ENCODE measurements at places on chromosomes 5 and 9.
A peak's percentile ranks its signal among the peaks of the same experiment; 100 is the strongest.

DNA sequence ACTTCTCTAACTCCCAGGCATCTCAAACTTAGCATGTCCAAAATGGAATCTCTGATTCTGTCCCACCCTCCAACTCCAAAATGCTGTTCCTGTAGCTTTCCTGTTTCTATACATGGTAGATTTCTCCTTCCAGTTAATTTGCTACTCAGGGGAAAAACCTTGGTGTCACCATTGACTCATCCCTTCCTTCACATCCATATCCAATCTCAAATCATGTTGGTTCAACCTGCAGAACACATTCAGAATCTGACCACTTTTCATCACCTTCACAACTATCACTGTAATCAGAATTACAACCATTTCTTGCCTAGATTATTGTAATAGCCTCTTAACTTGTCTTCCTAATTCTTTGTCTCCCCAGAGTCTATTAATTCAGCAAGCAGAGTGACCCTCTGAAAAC lies 10.8 kb downstream of the RIOK2 start:
- DNase-seq: no peak

DNA sequence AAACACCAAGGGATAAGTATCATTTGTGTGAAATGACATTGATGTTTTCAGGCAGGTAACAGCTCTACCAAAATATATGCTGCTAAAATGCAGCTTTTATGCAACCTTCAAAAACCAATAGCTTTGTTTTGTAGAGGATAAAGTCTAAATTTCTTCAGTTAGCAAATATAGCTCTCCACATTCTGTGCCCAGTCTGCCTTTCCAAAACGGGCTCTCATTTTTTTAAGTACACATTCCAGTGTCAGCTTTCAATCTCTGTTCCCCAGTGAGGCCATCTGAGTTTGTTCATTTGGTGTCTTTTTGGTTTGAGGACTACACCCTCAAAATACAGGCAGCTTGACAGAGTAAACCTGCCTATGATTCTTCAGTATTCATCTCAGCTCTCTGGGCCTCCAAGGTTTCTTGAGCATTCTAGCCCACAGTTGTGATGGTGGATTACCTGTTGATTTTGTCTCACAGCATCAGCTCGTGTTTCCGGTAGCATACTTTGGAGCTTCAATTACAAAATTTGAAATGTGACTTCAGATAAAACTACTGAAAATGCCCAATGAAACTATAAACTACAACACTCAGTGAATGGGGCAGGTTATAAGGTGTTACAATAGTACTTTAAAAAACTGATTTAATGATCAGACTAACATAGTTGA lies 55.7 kb downstream of the NR3C1 start:
- no peak for DNase-seq

- no peak for DNase-seq
These were observed 13.3 kb upstream of the GNG10 start for GRCh38 chr9:111648066-111648465.

DNA sequence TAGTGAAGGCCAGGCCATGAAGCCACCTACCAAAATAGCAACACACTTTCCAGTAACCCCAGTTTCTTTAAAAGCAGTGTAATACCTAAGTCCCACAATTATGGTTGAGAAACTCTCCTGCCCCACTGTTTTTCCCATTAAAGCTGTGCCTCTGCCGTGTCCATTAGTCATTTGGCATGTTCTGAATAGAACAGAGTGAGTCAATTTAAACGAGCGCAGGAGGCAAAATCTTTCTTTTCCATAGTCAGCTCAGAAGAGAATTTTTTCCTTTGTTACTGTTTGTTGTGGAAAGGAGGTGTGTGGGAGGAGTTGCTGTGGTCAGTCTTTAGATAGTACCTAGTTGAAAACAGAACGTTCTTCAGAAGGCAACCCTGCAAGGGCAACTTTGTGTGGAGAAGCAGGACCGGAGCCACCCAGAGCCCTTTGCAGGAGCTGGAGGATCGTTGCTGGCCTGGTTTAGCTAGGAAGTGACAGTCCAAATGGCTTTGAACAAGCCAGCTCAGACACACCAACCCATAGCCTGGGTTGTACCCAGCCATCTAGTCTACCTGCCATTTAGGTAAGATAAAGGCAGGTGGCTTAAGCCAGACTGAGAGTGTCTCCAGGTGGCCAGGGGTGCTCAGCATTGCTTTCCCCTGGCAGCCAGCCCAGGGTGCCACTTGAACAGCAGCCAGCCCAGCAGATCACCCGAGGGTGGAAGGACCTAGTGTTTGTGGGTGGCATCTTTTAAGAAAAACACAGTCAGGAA lies 30.4 kb downstream of the GADD45G start:
- no peak for DNase-seq

DNA sequence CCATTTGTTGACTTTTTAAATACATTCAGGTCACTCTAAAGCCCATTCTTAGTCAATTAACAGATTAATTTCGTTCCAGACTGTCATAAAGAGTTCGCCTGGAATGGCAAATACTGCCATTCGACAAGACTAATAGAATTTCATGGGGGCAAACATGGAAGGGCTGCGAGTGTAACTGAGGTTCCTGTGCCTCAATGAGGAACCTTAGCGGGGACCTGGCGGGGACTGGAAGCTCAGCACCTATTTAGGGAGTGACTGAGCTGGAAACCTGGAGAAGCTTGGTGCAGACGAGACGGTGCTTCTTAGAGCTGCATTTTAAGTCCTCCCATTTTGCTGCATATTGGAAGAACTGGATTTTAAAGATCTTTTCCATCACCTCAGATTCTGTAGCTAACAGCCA lies 3.4 kb downstream of the VCAN start:
- DNase-seq: no peak

DNA sequence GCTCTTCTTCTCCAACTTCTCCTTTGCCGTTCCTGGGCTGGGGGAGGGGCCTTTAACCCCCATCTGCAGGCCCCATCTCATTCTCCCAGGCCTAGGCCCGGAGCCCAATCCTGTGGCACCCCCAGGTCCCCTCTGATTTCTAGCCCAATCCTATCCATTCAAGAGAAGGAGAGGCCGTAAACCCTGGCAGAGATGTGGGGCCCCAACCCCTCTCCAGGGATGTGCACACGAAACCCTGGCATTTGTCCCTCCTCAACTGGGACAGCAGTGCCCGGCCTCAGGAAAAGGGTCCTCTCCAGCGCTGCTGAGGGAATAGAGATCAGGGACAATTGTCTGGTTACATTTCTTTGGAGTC lies 24.2 kb upstream of the ADAMTS2 start:
- no peak for DNase-seq

- DNase-seq: no peak
These were observed 5.0 kb downstream of the TJP2 start for GRCh38 chr9:69179037-69179436.

GRCh38 chr5:29795096-29795652 lies 1398.3 kb upstream of the CDH6 start:
- no peak for DNase-seq

GRCh38 chr5:145830594-145830993 lies 4.5 kb downstream of the PRELID2 start:
- DNase-seq: no peak

GRCh38 chr9:96209407-96210271 lies 92.3 kb downstream of the HSD17B3 start:
- no peak for DNase-seq

DNA sequence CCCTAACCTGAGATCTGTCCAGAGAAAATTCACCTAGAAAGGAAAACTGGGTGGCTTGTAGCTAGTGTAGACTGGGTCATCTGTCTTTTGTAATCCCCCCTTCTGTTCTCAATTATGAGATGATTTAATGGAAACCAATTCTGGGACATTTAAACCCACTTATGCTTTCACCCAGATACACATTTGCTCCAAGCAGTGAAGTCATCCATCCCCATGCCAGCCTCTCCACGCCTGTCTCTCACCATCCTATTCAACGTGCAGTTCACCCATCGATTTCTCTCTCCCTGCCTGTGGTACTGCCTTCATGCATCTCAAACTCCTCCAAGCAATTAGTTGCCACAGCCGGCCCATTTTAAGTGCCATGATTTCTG lies 1.8 kb downstream of the PHF19 start:
- no peak for DNase-seq

GRCh38 chr9:13778631-13779030 lies 499.1 kb upstream of the MPDZ start:
- no peak for DNase-seq

DNA sequence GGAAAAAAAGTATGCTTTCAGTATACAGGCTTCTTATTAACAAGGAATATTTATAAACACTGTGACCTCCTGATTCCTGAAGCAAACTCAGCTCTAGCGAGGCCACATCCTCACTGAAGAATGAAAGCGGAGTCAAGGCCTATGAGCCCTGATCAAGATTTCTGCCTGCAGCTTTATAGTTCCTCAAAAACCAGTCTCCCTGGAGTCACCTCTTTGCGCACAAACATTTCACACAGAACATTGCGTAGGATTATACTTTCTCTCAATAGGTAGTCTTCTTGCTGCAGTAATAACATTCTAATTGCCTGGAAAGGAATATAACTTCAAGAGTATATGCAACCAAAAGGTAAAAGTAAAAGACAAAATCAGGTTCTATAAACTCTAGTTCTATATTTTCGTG lies 62.9 kb downstream of the SLC24A2 start:
- DNase-seq: no peak

DNA sequence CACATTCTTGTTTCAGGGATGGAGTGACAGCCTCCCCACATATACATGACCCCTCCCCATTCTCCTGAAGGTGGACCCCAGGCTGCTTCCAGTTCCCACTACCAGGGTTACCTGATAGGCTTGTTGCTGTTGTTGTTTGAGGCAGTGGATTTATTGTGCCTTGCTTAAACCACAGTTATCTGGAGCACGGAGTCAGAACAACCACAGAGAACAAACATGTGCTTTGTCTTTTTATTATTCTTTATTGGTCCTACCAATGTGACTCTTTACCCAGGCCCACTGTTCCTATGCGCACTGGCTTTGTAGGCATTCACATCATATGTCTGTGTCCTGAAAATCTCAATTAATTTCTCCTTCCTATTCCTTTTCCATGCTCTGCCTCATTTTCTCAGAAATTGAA lies 41.2 kb upstream of the IPPK start:
- no peak for DNase-seq

DNA sequence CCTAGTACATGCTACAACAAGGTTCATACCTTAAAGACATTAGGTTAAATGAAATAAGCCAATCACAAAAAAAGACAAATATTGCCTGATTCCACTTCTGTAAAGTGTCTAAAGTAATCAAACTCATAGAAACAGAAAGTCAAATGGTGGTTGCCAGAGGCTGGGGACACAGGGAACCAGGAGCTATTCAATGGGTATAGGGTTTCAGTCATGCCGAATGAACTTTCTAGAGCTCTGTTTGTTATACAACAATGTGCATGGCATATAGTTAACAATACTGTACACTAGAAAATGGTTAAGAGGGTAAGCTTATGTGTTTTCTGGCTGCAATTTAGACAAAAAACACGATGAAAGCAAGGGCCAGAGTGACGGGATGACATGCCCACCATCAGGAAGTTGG lies 70.8 kb upstream of the EGFLAM start:
- no peak for DNase-seq

DNA sequence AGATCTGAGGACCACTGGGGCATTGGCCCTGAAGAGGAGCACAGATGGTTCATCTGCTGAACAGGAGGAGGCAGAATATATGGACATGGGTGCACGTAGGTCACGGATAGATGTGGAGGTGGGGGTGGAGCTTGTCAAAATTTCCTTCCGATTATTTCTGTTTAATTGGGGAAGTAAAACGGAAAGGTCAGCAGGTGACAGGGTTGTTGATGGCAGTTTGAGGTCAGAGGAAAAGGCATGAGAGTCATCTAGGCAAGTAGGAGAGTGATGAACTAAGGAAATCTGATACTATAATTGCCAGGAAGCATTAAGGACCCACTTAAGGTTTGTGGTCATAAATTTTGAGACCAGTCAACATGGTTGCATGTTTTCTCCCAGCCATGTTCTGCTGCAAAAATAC lies 8.4 kb upstream of the FAM81B start:
- DNase-seq: no peak

- no peak for DNase-seq
These were observed 56.9 kb upstream of the ALDH1A1 start for GRCh38 chr9:73009649-73010288.

GRCh38 chr9:105157171-105157583 lies 87.3 kb upstream of the SLC44A1 start:
- peak; percentile 80 for DNase-seq

DNA sequence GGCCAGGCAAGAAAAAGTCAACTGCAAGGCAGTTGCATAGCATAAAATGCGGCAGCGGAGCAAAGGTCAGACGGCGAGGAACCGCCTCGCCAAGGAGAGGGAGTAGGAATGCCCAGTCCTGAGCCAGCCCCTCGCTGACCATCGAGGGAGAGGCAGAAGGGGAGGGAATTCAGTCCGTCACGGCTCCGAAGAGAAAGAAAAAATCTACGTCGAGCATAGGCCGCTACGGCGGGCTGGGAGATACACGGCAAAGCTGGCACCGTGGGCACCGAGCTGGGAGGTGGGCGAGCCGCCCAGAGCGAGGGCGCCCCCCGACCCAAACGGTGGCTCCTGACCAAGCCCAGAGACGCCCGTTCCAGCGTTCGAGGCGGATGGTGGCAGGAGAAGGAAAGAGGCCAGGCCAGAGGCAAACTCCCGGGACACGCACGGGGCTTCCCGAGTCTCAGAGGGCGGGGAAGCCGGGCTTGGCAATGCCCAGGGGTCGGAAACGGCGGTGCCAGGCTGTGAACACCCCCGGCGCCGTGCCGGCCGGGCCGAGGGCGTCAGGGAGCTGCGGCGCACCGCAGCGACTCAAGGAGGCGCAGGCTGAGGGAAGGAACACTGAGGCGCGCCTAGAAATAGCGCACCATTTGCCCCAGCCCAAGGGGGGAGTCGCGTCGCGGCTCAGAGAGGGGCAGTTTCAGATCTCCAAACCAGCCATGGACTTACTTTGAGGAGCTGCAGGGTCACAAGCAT lies 518 bp downstream of the SPRY4 start:
- DNase-seq: no peak
